Bronchial epithelial cell (primary cell): ENCODE measurements at places on chromosomes 6 and 20.

GRCh38 chr20:25309395-25310267 lies 61.7 kb downstream of the PYGB start:
- DNase-seq, result peak; percentile 69

DNA sequence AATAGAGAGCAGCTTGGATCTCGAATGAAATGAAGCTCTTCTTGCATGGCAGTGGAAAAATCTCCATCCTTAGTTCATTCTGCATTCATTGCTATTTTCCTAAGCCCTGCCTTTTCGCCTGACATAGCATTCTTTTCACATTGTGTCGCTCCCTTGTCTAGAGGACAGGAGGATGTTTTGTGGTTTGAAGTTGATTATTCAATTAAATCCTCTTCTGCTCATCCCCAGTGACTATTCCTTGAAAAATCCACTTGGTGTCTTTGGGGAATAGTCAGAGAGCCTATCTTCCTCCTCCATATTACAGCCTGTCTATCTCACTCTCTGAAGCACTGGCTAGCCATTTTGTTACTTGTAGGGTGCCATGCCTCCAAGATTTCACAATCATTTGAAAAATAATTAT lies 161.2 kb downstream of the KLHL32 start:
- no peak for DNase-seq

DNA sequence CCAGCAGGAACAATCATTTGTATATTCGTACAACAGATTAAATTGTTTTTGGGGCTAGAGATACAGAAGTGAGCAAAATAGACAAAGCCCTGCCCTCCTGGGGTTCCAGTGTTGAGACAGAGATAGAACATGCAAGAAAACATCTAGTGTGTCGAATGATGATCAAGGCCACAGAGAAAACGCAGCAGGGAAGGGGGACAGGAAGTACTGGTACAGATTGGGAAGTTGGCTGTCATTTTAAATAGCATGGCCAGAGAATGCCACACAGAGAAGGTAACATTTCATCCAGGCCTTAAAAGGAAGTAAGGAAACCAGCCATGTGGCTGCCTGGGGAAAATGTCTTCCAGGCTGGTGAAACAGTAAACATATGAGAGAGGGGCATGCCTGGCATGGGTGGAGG lies 202.6 kb upstream of the MYLIP start:
- no peak for DNase-seq

- DNase-seq, result no peak
Measured at GRCh38 chr6:7895125-7895423, 15.5 kb downstream of the TXNDC5 start.

DNA sequence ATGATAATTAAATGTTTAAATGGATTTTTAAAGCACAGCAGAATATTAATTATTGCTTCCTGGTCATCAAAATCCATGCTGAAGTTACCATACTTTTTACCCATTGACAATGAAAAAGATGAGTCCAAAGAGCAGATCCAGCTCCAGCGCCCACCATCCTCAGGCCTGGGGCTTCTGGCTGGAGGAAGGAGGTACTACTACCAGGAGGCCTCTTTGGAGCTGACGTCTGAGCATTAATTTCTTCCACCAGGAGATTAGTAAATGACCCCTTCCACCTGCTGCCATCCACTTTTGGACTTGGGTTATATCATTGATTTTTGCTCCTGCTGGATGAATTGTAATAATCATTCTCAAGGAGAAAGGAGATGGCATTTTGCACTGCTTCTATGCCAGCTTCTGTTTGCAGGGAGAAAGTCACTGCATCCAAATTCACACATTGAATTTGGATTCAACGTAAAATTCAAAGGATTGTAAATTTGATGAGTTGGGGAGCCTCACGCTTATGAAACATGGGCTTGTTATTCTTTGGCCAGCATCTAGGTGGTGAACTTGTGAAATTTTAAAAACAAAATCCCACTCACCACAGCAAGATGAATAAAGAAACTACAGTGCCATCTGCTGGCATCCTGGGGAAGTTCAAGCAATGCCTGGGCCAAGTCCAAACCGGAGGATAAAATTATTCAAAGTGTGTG lies 121.8 kb downstream of the SASH1 start:
- peak; percentile 53 for DNase-seq

GRCh38 chr6:147248859-147249258 lies 44.6 kb downstream of the STXBP5 start:
- no peak for DNase-seq

DNA sequence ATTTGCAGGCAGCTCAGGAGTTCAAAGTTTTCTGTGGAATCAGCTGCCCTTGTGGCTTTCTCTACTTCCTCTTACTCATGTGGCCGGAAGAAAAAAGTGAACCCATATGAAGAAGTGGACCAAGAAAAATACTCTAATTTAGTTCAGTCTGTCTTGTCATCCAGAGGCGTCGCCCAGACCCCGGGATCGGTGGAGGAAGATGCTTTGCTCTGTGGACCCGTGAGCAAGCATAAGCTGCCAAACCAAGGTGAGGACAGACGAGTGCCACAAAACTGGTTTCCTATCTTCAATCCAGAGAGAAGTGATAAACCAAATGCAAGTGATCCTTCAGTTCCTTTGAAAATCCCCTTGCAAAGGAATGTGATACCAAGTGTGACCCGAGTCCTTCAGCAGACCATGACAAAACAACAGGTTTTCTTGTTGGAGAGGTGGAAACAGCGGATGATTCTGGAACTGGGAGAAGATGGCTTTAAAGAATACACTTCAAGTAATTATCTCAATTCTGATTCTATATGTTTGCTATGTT lies 1.1 kb downstream of the MGME1 start:
- DNase-seq, result no peak

GRCh38 chr20:63873477-63873971 lies 8.5 kb downstream of the TPD52L2 start:
- peak; percentile 97 for DNase-seq

DNA sequence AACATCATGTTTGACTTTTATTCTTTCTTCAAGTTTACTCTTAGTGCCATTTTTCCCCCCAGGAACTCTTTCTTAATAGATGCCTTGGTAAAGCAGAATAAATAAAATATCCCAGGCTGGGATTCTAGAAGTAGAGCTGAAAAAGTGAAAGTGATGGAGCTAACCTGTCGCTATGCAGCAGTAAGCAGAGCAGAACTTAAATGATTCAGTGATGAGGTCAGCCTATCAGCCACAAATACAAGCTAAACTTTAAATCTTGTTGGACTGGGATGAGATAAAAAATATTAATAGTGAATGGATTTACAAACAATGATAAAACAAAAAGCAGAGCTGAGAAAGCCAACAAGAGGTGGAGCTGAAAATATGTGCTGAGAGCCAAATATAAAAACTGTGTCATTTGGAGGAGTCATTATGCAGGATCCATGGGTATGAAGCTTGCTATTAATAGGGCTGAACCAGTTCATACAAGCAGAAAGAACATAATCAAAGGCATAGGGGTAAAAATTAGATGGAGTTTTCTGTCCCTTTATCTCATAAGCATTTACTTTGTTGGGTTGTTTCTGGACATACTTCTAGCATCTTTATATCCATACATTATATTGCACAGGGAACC lies 877.8 kb downstream of the EPHA7 start:
- DNase-seq, result peak; percentile 3

GRCh38 chr6:72798196-72798595 lies 176.3 kb downstream of the KCNQ5 start:
- peak; percentile 81 for DNase-seq

DNA sequence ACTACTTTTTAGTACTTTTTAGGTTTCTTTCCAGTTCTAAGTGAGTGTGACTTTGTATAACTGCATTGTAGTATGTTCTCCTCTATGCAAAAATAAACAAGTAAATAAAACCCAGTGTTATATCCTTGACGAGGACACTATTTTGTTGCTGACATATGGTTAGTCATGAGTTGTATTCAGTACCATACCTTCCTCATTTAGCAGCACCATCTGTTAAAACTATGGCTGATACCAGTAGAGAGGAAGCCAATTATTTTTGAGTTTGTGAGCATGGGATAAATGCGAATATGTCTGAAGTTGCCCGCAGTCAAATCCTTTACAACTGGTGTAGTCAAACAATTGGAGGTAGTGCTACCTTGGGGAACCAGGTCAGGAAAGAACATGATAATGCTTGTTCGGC lies 74.1 kb downstream of the CDKAL1 start:
- DNase-seq, result no peak

DNA sequence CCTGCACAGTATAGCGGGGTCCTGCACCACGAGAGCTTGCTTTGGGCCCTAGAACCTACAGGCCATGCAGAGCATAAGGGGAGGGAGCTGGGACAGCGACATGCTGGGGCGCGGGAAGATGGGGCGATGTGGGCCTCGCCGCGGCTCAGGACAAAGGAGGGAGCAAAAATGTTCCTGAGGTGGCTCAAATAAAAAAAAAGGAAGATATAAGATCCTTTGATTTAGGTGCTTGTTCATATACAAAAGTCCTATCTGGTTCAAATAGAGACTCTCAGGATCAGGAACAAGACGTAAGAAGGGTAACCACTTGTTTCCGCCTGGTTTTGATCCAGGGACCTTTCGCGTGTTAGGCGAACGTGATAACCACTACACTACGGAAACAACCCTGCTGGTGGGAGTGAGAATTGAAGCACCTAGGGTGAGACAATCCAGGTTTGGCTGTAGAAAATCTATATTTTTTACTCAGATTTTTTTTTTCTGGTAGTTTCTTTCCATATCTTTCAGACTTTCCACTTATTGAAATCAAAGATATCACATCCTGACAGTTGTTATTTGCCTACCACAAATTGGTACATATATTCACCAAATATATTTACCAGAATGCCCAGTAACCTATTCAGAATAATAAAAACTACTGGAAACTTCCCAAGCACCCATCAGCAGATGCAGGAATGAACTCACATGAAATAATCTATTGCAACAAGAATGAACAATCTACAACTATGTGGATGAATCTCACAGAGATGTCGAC lies 177.9 kb upstream of the ZNF184 start:
- DNase-seq, result peak; percentile 68

DNA sequence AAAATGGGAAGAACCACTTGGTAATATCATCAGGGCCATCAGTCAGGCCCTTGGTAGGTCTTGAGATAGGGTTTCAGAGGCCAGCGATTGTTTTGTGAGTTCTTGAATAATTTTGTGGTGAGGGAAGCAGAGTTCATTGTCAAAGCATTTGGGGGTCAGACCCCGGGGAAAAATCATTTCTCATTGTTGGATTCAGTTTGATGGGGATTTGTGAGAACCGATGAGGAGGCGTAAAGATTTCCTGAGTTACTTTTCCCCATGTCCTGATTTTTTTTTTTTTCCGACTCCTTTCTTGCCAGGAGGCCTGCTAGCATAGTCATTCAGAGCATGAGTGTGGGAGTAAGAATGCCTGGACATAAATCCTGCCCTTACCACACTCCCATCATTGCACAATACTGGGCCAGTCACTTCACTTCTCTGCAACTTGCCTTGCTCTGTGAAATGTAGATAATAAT lies 60.3 kb downstream of the TSHZ2 start:
- DNase-seq, result peak; percentile 85

DNA sequence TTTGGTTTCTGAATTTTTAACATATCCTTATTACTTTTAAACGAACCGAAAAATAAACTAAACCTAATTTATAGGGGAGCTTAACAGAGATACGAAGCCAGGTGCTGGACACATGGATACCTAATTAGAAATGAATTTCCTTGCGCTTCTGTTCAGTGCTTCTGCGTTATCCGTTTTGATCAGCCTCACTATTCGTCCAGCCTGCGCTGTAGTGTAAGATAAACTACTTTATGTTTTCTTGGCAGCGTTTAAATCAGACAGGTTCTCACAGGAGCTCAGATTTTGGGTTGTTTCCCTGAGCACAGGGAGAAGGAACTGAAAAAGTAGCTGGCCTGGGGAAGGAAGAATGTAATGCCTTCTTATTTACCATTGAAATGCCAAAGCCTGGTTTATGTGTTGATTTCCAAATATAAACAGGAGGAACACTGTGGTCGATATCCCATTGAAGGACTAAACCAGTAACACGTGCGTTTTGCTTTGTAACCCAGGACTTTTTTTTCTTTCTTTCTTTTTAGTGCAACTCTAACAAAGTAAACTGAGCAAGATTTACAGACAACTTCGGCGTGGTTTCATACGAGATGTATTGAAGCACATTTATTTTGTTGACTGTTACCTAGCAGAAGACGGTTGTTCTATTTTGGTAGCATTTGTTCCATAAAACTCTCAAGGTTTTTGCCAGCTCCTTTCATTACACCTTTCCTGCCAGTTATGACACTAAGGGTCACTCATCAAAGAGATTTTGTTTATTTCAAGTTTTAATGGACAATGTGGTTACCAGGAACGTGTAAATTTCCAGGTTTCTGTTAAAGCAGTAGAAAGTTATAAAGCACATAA lies 214.8 kb upstream of the HEY2 start:
- peak; percentile 19 for DNase-seq

- no peak for DNase-seq
Measured at GRCh38 chr6:54094293-54094692, 16.9 kb upstream of the MLIP start.

DNA sequence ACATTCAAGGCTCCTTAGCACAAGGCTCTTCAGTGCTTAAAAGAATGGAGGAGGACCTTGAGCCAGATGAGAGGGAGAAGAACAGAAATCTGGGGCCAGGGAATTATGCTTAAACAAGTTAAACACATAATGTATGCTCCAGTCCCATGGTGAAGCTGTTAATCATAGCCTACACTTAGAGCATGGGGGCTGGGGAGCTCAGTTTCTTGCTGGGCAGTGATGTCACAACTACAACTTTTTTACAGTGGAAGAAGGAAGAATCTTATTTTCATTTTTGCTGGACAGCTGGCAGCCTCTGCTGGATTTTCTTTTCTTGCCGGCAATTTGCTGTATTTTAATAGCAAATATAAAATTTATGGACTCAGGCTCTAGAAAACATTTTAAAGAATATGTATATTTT lies 432.5 kb downstream of the CD109 start:
- DNase-seq, result peak; percentile 1

DNA sequence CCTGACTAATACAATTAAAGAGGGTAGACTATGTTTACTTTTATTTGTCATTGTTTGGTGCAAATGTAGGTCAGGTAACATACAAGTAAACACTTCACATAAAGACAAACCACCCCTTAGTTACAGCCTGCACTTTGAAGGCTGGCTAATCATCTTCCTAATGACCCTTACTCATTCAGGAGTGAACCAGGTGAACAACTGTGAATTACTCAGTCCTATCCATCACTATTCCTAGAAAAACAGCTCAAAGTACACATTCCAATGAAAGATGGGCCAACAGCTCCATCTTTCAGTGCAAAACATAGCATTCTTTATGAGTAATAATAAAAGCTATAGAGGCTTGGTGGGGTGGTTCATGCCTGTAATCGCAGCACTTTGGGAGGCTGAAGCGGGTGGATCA lies 78.2 kb downstream of the FRK start:
- DNase-seq, result peak; percentile 37
